ENCODE measurements at places on chromosomes 5 and 9. TPM values are rescaled to one million over a fixed set of nuclear protein-coding genes. Genes with fewer than 3 reads are reported as not detected.

Gene C9orf85
- 11.0 TPM for total RNA-seq

Gene EPB41L4B
- 0.30 TPM for total RNA-seq

Gene LURAP1L
- 3.9 TPM for total RNA-seq

Gene RASEF
- under 0.01 TPM for total RNA-seq

Gene CDH9
- total RNA-seq = not detected

Gene TRIM52
- 5.8 TPM for total RNA-seq

Gene NR2F1-AS1
- 12.2 TPM for total RNA-seq

Gene RBM22
- total RNA-seq = 20.1 TPM

Gene GLIPR2
- 34.4 TPM for total RNA-seq

Gene IL5
- not detected for total RNA-seq

Gene NUP214
- total RNA-seq = 8.4 TPM

Gene S100Z
- total RNA-seq = not detected

Gene PAEP
- not detected for total RNA-seq

Gene CBY3
- total RNA-seq = not detected

Gene ELOVL7
- 0.61 TPM for total RNA-seq

Gene ENTPD8
- total RNA-seq = not detected

Gene PCDHGA6
- total RNA-seq = 0.76 TPM

Gene HAPLN1
- total RNA-seq = 4.7 TPM

Gene ACOT12
- total RNA-seq = not detected

Gene LNPEP
- 23.1 TPM for total RNA-seq

Gene PCDHB2
- under 0.01 TPM for total RNA-seq

Gene GARIN3
- total RNA-seq = not detected

Gene UAP1L1
- 15.8 TPM for total RNA-seq

Gene FRMD3
- 0.76 TPM for total RNA-seq

Gene ELP1
- total RNA-seq = 38.8 TPM

Gene SV2C
- not detected for total RNA-seq

Gene GLRA1
- not detected for total RNA-seq

Gene C9orf50
- total RNA-seq = not detected

Gene FBXL7
- 4.0 TPM for total RNA-seq

Gene TMEM215
- not detected for total RNA-seq

Gene PTGS1
- total RNA-seq = under 0.01 TPM

Gene OTP
- not detected for total RNA-seq

Gene FLT4
- 28.6 TPM for total RNA-seq

Gene TRIP13
- total RNA-seq = 42.6 TPM

Gene ZNF483
- 1.6 TPM for total RNA-seq

Data from epithelial cell of umbilical artery (primary cell).